NCI-H146 (cell line): ENCODE measurements at places on chromosomes 3 and 15.

DNA sequence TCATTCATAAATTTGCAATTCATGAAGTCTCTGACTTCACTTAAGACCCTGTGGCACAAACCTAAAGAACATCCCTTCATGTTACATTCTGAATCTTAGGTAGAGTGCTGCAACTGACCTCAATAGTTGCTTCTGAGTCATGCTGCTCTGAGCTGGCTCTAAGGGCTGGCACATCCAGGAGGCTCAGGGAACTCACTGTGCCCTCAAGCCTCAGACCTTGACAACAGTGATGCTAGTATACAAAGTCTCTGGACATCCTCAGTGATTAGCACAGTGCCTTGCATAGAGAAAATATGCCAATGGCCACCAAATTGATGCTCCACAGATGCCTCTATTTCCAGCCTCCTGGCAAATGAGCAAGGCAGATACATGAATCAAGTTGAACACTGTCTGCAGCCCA lies 740.9 kb upstream of the LMCD1 start:
- DNase-seq = no peak

- DNase-seq = peak; percentile 99
Observed at GRCh38 chr3:181699171-181699903, 12.4 kb upstream of the SOX2 start.

GRCh38 chr15:87764461-87765240 lies 491.9 kb downstream of the NTRK3 start:
- no peak for DNase-seq

GRCh38 chr3:193728429-193729087 lies 135.6 kb downstream of the OPA1 start:
- DNase-seq = no peak

GRCh38 chr3:197466586-197467399 lies 89.0 kb downstream of the BDH1 start:
- no peak for DNase-seq

- DNase-seq = no peak
Observed at GRCh38 chr3:166435469-166436057, 598.3 kb upstream of the BCHE start.

DNA sequence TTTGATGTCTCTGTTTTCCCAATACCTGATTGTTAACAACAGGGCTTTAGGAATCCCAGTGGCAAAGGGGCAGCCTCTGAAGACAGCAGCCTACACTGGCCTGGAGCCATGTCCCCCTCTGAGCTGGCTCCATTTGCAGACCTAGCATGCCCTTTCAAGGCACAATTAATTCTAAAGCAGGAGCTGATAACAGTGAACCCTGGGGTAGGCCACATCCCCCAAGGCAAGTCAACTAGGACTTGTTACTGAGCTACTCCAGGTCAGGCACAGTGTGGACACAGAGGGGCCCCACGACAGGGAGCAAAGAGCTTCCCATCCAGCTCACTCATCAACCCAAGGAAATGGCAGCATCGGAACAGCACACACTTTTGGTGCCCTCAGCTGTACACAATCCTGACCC lies 51.9 kb downstream of the SPSB4 start:
- DNase-seq = peak; percentile 73

DNA sequence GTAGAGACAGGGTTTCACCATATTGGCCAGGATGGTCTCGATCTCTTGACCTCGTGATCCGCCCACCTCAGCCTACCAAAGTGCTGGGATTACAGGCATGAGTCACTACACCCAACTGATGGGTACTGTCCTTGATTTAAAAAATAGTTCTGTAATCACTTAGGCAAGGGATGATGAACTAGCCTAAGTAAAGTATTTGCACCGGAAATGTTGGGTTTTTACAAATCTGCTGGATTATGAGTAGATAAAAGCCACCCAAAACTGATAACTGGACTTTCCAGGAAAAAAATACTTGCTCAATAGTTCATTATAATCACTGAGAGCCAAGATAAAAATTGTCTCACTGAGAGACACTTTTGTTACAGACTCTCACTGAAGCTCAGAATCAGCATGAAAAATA lies 218.0 kb downstream of the WNT5A start:
- DNase-seq = no peak

- no peak for DNase-seq
Observed at GRCh38 chr3:117618462-117618861, 908.9 kb downstream of the TUSC7 start.

DNA sequence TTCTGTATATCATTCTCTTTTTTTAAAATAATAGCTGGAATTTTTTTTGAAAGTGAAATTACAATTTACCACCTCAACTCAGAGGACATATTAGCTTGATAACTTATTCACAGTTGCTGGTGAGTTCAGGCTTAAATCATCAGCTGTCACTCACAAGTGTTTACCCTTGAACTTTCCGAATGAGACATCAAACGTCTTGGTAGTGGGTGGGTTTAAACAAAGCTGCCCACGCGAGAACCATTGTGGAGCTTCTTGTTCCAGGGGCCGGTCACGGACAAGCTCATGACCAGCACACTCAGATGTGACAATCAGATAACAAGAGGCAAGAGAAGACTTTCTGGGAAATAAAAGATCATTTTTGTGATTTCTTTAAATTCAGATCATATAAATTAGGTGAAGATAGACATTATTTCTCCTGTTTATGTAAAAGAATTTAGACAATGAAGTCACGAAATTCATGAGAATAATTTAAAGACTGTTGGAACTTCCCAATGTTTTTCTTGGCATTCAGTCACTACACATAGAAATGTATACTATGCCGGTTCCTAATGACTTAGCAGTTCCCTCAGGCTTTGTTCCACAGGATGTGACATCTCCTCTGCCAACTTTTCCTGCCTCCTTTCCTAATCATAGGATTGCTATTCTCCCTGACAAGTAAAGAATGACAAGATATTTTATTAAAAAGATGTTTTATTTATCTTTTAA lies 29.3 kb downstream of the BTD start:
- DNase-seq = no peak

DNA sequence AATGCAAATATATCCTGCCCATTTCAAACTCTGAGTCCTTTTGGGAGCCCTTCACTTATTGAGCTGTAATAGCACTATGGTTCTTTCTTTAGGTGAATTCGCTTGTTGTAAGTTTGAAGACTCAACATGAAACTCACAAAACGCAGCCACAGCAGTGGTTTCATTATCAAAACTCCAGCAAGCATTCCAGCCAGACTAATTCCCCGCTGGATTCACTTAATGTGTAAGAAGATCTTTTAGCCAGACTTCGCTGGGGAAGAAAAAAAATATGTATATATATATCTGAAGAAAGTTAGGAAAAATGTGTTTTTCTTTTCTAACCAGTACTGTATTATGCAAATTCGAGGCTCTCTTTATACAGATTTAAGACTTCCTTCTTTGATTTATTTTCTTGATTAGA lies 241.1 kb downstream of the WNT5A start:
- peak; percentile 46 for DNase-seq

DNA sequence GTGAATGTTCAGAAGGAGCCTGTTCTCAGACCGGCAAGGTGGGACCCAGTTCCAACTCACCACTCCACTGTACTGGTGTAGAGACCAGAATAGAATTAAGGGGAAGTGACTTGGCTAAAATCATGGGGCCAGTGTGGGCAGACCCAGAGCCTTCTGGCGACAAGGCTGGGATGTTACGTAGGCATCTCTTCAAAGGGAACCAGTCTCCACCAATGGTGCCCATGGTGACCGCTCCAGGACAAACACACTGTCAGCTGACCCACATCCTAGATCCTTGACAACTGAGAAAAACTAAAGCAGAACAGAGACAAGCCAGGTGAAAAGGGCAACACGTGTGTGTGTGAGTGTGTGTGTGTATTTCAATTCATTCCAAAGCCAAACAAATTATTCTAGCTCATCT lies 321.7 kb upstream of the FRG2C start:
- no peak for DNase-seq
